ENCODE measurements at places on chromosomes 16 and 17.

DNA sequence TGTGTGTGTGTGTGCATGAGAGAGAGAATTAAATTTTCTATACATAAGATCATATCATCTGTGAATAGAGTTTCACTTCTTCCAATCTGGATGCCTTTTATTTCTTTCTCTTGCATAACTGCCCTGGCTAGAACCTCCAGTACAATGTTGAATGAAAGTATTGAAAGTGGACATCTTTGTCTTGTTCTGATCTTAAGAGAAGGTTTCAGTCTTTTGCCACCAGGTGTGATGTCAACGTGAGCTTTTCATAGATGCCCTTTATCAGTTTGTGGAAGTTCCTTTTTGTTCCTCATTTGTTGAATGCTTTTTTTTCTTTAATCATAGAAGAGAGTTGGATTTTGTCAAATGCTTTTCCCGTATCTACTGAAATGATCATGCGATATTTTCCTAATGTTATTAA, 63.3 kb downstream of the RNF213 start:
- DNase-seq: no peak

- no peak for DNase-seq
Measured at GRCh38 chr16:31517800-31518402, 9.7 kb upstream of the RUSF1 start.

GRCh38 chr17:66406701-66407644, 104.6 kb downstream of the PRKCA start:
- DNase-seq: no peak

DNA sequence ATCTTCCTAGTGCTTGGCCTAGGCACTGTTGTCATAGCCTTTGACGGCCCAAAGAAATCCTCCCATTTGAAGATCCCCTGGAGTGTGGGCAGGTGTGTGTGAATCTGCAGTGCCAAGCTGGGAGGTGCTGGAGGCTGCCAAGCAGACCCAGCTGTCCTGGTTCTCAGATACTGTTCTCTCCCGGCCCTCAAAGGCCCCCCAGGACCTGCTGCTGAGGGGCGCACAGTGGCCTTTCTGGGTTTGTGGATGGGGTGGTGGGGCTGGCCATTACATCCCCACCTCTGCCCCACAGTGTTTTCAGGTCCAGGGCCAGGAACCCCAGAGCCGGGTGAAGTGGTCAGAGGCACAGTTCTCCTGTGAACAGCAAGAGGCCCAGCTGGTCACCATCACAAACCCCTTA, 60.5 kb downstream of the MRC2 start:
- DNase-seq: no peak

GRCh38 chr16:11145173-11145818, 110.7 kb downstream of the SOCS1 start:
- DNase-seq: no peak

- DNase-seq: no peak
Measured at GRCh38 chr16:20871941-20872815, 28.0 kb downstream of the DCUN1D3 start.

DNA sequence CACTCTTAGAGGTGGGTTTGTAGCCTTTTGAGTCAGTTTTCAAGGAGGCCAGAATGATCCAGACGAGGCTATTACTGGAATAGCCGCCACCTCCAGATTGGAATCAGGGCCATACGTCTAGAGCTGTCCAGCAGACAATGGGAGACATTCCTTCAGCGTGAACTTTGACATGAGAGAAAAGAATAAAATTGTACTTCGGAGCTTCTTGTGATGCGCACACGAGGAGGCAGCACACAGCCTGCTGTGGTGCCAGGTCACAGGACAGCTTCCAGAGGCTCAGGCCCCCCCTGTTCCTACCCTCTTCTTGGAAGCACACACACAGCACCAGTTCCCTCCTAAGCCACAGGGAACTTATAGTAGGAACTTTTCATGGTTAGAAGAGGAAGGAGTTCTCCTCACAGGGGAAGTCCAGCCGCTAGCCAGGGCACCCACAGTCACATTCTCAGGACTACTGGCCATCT, 81.0 kb downstream of the VPS53 start:
- no peak for DNase-seq

DNA sequence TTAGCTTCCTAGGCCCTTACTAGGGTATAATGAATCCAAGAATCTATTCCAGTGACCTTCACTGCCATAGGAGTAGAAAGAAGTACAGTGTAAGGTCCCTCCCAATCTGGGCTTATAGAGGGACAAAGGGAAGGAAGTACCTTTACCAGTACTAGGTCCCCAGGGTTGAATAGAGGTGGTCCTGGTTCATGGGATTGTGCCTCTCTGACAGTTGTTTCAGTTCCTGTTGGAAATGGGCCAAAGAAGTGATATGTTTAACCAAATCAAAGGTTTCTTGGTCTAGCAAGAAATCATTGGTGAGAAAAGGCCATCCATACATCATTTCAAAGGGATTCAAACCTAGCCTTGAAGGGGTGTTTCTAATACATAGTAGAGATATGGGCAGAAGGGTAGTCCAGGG, 16.0 kb upstream of the ZNHIT3 start:
- no peak for DNase-seq

DNA sequence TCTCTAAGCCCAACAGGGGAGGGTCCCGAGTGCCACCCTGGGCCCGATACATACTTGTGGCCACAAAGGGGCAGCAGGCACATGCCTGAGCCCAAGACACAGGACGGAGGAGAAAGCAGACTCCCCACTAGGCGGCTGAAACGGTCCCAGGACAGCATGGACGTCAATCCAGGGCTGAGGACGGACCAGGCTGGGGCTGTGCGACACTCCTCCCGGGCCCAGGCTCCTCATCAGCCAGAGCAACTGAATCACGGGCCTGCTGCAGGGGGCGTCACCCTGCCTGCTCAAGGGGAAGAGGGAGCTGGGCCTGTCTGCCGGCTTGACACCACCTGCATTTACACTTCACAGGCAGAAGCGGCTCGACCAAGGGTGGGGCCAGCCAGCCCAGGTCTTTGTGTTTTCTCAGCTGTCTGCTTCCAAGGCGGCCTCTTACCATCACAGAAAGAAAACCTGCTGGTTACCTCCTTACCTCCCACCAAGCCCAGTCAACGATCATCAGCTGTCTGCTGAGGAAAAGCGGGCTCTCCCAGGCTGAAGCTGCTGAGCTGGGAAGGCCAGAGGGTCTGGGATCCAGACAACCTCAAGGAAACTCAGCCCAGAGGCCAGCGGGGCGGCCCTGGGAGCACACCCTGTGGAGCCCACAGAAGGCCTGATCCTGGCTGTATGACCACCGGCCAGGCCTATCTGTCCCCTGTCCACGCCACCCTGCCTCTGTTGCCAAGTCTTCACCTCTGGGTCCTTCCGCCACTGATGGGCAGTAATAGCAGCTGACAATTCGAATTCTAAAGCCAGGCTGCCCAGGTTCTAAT, 26.4 kb downstream of the KIFC3 start:
- no peak for DNase-seq
